ENCODE measurements at places on chromosomes 7 and 10.

DNA sequence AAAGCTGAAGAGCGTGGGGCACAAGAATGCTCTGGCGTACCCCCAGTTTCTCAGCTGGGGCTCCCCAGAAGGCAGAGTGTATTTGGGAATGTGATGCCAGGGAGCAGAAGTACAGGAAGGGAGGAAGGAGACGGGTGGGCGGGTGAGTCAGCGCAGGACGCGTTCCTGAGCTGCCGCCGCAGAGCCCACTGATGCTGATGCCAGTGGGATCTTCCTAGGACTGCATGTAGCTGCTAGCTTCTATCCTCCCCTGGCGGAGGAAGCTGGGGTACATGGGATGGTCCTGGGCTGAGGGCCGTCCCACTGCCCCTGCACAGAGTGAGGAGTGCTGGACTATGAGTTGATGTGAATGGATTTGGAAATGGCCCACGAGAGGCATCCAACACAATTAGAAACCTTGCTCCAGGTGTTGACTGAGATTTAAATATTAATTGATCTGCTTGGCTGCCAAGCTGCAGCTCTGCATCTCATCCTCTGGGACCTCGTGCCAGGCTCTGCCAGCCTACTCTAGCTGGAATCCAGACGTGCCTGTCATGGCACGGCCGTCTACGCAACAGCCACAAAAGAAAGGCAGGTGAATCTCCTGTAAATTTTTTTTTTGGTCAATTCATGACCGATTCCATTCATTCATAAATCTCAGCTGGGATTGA lies 66.2 kb upstream of the RHEB start:
- DNase-seq = peak; percentile 27

DNA sequence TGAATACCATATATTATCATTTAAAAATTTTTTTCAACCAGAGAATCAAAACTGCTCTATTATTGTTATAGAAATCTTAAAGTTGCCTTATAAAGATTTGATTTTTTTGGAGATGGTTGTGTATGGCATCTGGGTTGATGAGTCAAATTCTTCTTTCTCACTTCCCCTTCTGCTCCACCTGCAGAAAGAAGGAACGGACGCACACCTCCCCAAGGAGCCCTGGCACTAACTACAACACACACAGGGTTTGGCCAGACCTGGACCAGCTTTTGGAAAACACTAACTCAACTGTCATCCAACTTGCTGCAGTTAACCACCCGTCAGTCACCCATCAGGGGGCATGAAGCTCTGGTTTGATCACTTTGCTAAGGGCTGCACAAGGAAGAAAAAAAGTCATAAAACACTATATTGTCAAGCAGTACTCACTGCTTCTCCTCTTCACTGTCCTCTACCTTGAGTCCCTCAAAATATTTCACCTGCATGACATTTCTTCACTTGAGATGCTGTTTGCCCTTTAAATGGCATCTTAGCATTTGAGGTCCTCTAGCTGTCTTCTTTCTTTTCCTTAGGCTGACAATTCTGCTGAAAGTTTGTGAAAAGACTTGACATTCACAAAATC lies 266.7 kb upstream of the PHF14 start:
- no peak for DNase-seq

DNA sequence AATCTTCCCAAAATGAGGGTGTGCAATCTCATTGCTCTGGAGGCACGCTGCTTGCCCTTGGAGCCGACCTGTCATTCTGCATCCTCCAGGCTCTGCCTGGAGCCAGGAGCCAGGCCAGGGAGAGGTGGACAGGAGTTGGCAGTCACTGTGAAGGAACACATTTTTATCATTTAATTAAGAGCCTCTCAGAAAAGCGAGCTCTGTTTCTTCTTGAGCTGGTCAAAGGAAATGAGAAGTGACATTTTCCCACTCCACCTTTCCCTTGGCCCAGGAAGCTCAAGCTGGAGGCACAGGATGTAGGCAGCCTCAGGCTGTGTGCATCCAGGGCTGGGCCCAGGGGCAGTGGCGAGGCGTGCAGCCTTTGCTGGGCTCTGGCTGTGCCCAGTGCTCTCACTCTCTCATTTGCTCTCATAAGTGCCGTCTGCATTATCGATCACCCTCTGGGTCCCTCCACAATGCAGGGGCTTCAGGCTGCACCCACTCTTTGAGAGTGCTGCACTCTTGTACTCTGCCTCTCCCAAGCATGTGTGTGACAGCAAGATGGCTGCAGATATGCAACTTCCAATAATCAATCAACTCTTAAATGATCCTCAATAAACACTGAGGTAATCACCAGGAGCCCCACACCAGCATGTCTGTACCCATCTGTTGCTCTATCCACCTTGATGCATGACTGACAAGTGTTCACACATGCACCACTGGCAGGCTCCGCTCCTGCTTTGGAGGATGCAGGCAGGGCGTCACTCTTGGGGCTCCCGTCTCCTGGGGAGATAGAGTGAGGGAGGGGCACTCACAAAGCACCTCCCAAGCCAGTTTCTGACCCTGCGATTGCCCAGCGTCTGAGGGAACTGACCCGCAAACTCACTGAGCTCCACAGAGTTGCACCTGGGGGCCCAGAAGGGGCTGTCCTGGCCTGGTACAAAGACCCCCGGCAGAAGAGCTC lies 171.4 kb downstream of the ZNF248 start:
- DNase-seq = no peak

DNA sequence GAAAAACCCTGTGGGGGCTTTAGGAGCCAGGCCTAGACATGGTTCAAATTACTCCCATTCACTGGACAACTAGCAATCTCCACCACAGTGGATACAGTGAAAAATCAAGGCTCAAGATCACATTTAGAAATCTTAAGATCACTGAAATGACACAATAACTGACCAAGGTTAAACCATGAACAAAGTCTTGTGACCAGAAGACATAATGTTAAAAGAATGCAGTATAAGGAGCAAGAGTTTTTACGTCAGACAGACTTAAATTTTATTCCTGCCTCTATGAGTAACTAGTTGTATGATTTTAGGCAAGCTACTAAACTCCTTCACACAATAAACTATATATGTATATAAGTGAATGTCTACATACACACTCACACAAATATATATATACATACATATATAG lies 68.5 kb downstream of the MICU1 start:
- peak; percentile 91 for DNase-seq

- no peak for DNase-seq
Observed at GRCh38 chr10:90734415-90734814, 123.4 kb downstream of the HTR7 start.

GRCh38 chr7:148084138-148084537 lies 506.4 kb upstream of the C7orf33 start:
- DNase-seq = peak; percentile 45

DNA sequence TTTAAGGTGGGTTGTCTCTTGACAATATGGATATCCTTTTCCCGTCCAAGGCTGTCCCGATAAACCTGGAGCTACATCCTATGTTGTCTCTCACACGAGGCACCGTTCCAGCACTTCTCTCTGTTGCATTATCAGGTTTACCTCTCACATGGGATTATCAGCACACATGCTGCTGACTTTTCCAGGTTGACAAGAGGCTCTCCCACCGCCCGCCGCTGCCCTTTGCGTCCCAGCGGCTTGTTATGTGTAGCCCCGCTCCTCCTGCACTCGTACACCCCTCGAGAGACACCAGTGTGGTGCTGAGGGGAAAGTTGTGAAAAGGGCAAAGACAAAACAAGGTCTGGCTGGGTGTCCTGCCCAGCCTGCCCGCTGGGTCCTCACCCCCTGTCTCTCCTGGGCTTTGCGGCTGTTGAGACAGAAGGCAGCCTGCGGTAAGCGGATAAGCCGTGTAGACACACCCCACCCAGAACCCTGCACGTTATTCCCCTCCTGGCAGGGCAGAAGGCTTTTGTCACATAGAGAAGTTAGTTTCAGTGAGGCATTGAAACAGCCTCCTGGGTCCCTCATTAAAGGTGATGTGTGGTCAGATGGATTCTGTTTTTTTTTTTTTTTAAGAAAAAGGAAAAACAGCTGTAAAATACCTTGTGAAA lies 38.7 kb downstream of the UBE3C start:
- no peak for DNase-seq

GRCh38 chr10:131743190-131744151 lies 157.3 kb upstream of the PPP2R2D start:
- DNase-seq = no peak

DNA sequence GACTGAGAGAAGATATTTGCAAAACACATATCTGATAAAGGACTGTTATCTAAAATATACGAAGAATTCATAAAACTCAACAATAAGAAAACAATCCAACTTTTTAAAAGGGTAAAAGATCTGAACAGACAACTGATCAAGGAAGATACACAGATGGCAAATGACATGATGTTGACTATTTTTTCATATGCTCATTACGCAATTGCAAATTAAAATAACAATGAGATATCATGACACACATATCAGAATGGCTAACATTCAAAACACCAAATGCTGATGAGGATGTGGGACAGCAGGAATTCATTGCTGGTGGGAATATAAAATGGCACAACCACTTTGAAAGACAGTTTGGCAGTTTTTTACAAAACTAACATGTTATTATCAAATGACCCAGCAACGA lies 8.9 kb downstream of the DENND11 start:
- DNase-seq = no peak

GRCh38 chr7:31782411-31782991 lies 95.5 kb downstream of the PPP1R17 start:
- peak; percentile 56 for DNase-seq

- DNase-seq = peak; percentile 69
Observed at GRCh38 chr7:39609113-39609934, 14.0 kb upstream of the RALA start.

GRCh38 chr7:32892521-32893206 lies 1.1 kb upstream of the KBTBD2 start:
- peak; percentile 68 for DNase-seq

DNA sequence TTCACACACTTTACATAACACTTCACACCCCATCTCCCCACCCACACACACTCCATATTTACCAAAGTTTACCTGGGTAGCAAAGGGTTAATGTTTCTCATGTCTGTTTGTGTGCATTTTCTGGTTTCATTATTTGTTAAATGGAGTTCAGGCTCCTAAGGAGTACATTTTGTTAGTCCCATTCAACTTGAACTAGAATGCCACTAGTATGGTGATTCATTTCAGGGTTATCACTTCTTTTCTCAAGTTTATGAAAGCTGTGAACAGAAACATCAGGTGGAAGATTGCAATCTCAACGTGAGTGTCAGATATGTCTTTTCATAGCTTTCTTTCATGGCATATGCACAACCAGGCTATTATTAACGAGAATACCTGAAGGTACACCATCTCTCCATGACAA lies 1027.5 kb downstream of the GATA3 start:
- DNase-seq = no peak

GRCh38 chr7:12730523-12730922 lies 43.1 kb downstream of the ARL4A start:
- no peak for DNase-seq

- peak; percentile 23 for DNase-seq
Observed at GRCh38 chr10:132588301-132589013, 50.9 kb downstream of the INPP5A start.

- no peak for DNase-seq
Observed at GRCh38 chr7:35760143-35760745, 40.6 kb upstream of the SEPTIN7 start.

DNA sequence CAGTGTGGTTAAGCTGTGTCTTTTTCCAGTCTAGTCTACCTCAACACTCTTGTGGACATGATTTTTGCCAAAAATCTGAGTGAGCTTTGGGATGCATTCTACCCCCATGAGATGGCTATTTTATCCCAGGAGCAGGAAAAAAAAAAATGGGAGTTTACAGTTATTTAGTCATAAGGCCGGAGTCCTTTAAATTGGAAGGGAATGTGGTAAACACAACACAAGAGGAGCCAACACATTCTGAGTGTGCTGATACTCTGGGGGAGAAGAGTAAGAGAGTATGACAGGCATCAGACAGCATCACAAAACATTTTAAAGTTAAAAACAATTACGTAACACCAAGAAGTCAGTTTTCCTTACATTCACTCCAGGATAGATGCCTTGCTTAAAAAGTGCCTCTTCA lies 46.1 kb downstream of the C1GALT1 start:
- peak; percentile 20 for DNase-seq

- no peak for DNase-seq
Observed at GRCh38 chr10:36683421-36683820, 442.0 kb upstream of the ANKRD30A start.
